ENCODE measurements at places on chromosomes 12 and 14.

- no peak for DNase-seq
Observed at GRCh38 chr12:110934093-110934852, 13.9 kb upstream of the MYL2 start.

DNA sequence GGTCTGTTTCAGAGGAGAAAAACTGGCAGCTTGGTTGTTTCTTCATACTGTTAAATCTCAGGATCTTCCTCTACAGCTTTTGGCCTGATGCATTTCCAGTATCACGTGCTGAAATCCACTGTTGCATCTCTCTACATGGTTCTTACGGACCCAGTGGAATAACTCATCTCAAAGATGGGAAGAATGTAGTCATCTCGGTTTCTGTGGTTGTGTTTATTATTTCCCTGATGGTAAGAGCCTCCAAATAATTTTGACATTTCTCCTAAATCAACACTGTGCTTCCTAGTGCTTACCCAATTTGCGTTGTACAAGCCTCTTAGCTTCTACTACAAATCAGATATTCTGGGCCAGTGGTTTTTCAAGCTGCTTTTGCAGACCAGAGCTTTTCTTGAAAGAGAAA, 812.8 kb downstream of the C12orf50 start:
- DNase-seq = no peak

GRCh38 chr14:70013271-70013873, 134.2 kb downstream of the SMOC1 start:
- DNase-seq = no peak

DNA sequence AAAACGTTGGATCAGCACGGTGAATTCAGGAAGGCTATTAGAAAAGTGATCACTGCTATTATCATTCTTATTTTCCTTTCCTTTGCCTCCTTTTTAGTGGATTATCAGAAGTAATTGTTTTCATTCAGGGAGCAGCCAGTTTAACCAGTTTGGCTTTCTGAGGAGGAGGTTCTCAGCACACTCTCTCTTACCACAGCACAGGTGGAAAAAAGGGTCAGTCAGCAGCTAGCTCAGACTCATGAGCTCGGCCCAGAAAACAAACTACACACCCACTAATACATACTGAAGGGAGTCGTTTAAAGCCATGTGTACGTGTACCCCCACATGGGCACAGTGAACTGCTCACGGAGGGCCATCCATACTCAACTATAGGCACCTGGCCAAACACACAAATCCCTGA, 23.2 kb upstream of the MAGOHB start:
- no peak for DNase-seq

DNA sequence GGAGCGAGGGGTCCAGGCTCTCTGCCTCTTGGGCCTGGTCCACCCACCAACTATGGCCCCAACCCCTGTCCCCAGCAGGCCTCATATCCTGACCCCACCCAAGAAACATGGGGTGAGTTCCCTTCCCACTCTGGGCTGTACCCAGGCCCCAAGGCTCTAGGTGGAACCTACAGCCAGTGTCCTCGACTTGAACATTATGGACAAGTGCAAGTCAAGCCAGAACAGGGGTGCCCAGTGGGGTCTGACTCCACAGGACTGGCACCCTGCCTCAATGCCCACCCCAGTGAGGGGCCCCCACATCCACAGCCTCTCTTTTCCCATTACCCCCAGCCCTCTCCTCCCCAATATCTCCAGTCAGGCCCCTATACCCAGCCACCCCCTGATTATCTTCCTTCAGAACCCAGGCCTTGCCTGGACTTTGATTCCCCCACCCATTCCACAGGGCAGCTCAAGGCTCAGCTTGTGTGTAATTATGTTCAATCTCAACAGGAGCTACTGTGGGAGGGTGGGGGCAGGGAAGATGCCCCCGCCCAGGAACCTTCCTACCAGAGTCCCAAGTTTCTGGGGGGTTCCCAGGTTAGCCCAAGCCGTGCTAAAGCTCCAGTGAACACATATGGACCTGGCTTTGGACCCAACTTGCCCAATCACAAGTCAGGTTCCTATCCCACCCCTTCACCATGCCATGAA, 8.6 kb downstream of the ARHGAP9 start:
- no peak for DNase-seq

GRCh38 chr14:54294802-54295201, 102.0 kb upstream of the CDKN3 start:
- no peak for DNase-seq

GRCh38 chr12:85266356-85266755, 13.7 kb upstream of the ALX1 start:
- DNase-seq = no peak

- peak; percentile 95 for DNase-seq
Observed at GRCh38 chr12:57229634-57230380, at the start of gene SHMT2. TSS of gene SHMT2 (plus strand) at chr12:57229711. CDS start at chr12:57229779, 68 bp downstream.

GRCh38 chr12:108689314-108690190, 41.8 kb downstream of the CORO1C start:
- no peak for DNase-seq

- peak; percentile 20 for DNase-seq
Observed at GRCh38 chr12:91877022-91877421, 268.6 kb downstream of the BTG1 start.
